ENCODE measurements at places on chromosomes 11 and 22. TPM values are rescaled to one million over a fixed set of nuclear protein-coding genes. Genes with fewer than 3 reads are reported as not detected.

DNA sequence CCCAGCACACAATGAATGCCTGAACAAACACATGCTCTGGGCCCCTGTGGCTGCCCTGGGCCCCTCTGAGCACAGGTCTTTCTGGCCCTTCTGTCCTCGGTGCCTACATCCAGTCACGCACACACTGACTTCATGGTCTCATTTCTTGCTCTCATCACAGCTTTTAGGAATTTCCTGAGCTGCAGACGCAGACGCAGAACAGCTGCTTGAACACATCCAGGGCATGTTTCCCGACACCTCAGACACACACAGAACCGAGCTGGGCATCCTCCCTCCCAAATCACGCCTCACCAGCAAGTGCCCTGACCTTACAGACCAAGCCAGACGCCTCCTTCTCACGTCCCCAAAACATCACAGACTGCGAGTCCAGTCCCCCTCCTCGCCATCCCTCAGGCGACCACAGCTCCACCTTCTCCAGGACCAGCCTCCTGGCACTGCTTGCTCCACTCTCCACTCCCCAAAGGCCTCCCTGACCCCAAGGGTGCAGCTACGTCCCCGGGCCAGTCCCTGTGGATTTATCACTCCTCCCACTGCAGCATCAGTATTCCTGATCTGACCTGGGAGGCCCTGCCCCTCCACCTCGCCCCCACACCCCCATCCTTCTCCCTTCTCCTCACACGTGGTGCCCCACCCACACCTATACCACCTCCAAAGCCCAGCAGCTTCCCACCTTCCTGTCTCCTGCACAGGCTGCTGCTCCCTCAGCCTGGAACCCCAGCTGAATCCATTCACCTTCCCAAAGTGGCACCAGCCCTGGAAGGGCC is 12.9 kb downstream of the SIRT3 start:
- ATAC-seq, result peak; percentile 13

DNA sequence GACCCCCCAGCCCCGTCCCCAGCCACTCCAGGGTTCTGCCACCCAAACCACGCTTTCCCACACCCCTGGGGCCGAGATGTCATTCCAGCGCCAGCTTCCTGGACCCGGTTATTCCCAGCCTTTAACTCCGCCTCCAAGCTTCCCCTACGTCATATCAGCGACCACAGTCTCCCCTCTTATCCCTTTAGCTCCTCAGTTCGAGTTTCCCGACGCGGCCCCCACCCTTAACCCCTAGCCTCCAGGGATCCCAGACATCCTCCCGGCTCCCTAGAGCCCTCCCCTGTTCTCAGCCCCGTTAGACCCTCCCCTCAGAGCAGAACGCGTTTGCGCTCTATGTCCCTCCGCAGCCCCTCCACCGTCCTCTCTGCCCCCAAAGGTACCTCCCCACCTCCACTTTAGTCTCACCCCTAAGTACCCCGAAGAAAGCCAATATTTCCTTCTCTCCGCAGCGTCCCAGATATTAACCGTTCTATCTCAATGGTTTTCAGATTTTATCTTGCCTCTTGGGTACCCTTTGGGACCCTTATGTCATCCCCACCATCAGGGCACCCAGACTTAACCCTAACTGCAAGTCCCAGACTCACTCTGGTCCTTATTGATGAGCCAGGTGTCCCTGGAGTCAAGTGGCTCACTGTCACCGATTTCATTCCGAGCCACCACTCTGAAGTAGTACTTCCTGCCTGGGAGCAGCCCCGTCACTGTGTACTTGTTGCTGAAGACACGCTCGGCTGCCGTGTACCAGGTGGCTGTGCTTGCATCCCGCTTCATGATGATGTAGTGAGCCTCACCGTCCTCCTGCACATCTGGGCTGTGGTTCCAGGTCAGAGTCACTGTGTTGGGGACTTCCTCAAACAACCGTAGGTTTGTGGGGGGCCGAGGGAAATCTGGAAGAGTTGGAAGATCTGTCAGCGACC is 8.0 kb downstream of the TMEM86A start:
- ATAC-seq, result peak; percentile 81

DBX1 gene
- not detected for total RNA-seq

YPEL4 gene
- 1.2 TPM for total RNA-seq
